SJCRH30 (cell line): ENCODE measurements at places on chromosomes 13 and 19.
A peak's percentile ranks its signal among the peaks of the same experiment; 100 is the strongest.

GRCh38 chr13:21031594-21032275 lies 29.7 kb downstream of the LATS2 start:
- DNase-seq: no peak

DNA sequence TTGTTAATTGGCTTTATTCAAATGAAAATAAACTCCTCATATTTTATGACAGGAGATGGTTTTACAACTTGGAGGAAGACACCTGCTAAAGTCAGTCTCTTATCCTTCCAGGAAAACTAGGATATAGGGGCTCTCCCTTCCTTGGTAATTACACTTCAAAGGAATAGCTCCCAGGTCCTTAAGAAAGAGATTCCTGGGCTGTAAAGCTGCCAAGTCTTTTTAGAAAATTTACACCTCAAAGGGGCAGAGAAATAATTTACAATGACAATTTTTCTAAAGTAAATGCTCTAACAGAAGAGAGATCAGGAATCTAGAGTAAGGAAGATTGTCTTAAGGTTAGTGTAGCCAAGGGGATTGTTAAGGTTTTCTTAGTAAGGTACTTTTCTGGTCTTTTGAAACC lies 1359.0 kb downstream of the OLFM4 start:
- no peak for DNase-seq

- DNase-seq: no peak
Observed at GRCh38 chr13:27679896-27680295, 58.2 kb downstream of the POLR1D start.

DNA sequence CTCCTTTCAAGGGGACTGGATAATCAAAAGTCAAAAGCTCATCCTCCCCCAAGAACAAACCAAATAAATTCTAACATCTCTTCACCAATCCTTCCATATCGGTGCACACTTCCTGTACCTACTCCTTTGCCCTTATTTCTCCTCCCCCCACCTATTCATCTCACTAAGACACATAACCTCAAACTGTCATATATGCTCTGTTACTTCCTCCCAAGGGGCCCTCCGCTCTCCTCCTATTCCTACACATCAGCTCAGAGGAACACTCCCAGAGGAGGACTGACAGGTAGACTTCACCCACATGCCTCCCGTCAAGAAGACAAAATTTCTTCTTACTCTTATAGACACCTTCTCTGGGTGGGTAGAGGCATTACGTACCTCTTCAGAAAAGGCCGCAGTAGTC lies 48.1 kb downstream of the ZNF93 start:
- no peak for DNase-seq

GRCh38 chr13:106104281-106104901 lies 431.1 kb downstream of the EFNB2 start:
- DNase-seq: peak; percentile 17
